ENCODE measurements at places on chromosomes 1 and 21. TPM values are rescaled to one million over a fixed set of nuclear protein-coding genes. Genes with fewer than 3 reads are reported as not detected.

The TSPAN2 gene
- total RNA-seq, result 57.9 TPM

The SCMH1 gene
- 51.3 TPM for total RNA-seq

The FCAMR gene
- not detected for total RNA-seq

The ADCY10 gene
- 0.31 TPM for total RNA-seq

The MSH4 gene
- total RNA-seq, result 0.44 TPM

The FCER1G gene
- total RNA-seq, result 4.3 TPM

The FAM72B gene
- 12.0 TPM for total RNA-seq

The CFH gene
- total RNA-seq, result 67.9 TPM

The DENND2C gene
- total RNA-seq, result 7.7 TPM

The AMY1B gene
- total RNA-seq, result not detected

The DNM3 gene
- total RNA-seq, result 7.7 TPM

The CYYR1 gene
- 88.6 TPM for total RNA-seq

The NBPF26 gene
- total RNA-seq, result 7.3 TPM

DNA sequence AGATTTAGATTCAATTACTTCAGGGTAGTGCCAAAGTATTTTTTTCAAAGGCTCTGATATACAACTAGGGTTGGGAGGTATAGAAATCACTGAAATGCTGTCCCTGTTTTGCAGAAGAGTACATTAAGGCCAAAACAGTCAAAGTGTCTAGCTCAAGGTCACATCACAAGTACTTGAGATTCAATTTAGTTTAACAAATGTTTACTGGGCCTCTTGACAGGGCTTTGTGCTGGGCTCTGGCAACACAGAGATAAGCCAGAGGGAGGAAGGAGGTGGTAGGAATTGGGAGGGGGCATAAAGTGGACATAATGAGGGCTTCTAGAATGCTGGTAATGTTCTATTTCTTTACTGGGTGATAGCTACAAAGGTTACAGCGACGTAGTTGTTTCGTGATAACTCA is 2.3 kb upstream of the SLC9A1 start:
- DNase-seq, result no peak

GRCh38 chr1:30795026-30795425 is 37.5 kb upstream of the LAPTM5 start:
- DNase-seq, result no peak

GRCh38 chr21:35265170-35265877 is 216.2 kb upstream of the RUNX1 start:
- no peak for DNase-seq

- DNase-seq, result no peak
Observed at GRCh38 chr1:40851643-40852042, 10.5 kb downstream of the CITED4 start.

GRCh38 chr1:44254392-44254910 is 41.2 kb downstream of the DMAP1 start:
- DNase-seq, result no peak

- DNase-seq, result no peak
Observed at GRCh38 chr1:150102986-150103385, 35.4 kb downstream of the VPS45 start.

GRCh38 chr1:14739082-14739832 is 140.8 kb downstream of the KAZN start:
- no peak for DNase-seq

DNA sequence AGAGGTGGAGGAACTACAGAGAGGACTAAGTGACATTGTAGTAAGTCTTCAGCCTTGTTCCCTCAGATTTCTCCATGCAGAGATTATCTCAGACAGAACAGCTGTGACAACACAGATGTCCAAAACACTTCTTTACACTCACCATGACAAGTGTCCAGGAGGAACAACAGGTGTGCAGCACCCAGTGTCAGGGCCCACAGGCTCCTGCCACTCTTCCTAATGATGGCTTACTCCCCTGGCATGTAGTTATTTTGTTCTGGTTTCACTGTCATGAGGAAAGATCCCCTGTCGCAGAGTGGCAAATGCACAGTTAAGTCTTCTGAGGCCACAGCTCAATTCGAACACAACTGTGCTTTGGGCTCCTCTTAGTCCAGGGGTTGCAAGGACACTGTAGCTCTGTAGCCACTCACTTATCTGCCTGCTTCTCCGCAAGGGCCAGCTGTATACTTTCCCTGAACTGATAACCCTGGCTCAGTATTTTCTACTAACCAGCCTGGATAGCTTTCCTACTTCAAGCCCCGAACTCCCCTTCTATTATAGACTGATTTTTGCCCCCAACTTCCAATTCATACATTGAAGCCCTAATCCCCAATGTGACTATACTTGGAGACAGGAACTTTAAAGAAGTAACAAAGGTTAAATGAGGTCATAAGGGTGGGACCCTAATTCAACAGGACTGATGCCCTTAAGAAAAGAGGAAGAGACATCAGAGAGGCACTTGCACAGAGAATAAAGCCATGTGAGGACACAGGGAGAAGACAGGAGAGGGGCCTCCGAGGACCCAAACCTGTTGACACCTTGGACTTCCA is 11.1 kb downstream of the PDZK1 start:
- no peak for DNase-seq

DNA sequence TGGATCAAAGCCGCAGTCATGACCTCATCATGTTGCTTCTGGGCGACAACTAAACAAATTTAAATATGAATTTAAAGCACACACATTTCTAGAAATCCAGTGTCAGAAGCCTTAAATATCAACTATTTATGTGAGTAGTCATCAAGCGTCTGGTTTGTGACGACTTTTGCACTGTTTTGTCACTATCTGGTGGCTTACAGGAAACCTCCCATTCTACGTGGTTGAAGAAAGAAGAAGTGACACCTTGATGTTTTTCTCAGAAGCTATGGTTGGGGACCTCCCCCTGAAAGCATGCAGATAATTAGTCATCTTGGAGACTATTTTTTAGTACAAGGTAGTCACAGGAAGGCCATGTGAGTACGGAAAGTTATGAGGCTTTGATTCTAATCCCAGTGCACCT is 58.5 kb downstream of the TENT5C start:
- DNase-seq, result no peak

GRCh38 chr1:52739699-52740467 is 13.6 kb downstream of the ZYG11B start:
- no peak for DNase-seq

DNA sequence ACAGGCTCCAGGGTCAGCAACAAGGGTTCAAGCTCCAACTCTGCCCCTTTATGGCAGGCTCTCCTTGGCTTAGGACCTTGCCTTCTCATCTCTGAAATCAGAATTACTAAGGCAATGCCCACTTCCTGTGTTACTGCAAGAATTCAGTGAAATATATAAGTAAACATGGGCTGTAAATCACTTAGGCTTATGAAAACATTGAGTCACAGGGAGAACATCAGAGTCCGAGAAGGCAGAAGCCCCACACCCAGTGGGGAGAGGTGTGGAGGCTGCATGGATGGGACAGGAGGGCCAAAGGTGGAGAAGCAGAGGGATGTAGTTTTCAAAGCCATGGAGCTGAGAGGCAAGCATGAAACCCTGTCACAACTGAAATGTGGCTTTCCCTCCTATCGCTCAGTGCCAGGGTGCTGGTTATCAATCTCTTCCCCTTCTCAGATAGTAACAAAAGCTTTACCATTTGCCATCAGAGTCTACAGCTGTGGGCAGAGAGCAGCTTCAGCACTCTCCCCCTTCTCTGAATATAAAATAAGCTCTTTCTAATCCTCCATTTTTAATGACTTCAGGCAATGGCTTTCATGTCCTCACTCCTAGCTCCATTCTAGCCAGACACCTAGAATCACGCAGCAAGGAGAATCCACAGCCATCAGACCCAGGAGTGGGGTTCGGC is 3.4 kb downstream of the RGS8 start:
- DNase-seq, result no peak

DNA sequence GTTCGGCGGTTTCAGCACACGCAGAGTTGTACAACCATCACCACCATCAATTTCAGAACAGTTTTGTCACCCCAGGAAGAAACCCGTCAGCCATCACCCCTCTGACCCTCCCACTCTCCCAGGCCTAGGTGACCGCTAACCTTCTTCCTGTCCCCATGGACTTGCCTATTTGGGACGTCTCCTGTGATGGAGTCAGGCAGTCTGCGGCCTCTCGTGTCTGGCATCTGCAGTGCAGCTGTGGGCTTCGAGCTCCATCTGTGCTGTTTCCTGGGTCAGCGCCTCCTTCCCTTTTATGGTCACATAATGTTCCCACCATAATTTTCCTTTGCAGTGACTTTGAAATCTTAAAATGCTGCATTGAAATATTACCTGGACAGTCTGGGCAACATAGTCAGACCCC is 24.4 kb downstream of the SLC45A1 start:
- no peak for DNase-seq

DNA sequence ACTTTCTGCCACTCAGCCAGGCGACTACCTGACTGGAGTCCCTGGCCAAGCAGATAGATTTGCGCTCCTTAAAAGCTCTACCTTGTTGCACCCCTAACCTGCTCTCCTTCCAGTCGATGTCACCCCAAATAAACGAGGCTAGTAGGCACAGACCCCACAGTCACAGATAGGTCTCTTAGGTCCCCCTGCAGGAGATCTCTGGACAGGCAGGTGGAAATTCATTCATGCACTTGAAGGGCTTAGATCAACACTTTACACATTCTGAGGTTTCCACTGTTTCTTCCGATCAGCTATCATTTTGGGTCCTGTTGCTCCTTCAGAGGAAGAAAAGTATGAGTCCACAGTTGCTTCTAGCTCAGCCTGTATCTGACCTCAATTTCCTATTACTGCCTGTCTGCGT is 272.6 kb upstream of the FMN2 start:
- no peak for DNase-seq

DNA sequence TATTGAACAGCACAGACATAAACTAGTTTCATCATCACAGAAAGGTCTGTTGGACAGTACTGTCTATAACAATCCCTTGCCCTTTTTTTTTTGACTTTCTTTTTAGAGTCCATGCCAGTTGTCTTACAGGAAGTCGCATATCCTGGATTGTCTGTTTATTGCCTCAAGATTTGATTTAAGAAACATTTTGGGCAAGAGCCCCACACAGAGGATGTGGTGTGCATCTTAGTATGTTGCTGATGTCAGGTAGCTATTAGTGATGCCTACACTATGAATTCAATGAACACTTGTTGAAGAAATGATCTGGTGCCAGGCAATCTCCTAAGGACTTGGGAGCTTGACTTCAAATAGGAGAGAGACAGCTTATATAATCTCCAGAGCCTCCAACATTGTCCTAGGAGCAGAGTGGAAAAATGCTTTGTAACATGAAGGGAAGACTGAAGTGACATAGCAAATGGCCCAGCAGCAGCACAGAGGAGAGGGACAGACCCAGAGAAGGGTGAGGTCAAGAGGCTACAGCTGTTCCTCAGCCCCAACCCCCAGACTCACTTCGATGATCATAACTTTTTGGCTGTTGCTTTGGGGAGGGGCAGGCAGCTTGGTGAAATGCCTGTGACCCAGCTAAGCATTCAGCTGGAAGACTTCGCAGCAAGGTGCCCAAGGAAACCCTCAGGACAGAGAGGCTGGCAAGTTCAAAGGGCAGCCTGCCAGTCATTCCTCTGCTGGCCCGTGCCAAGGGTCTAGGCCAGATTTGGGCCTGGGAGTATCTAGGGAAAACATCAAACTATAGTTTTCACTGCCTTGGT is 7.5 kb upstream of the RAB29 start:
- DNase-seq, result no peak

- DNase-seq, result no peak
Observed at GRCh38 chr1:241457421-241457820, 62.1 kb downstream of the FH start.

DNA sequence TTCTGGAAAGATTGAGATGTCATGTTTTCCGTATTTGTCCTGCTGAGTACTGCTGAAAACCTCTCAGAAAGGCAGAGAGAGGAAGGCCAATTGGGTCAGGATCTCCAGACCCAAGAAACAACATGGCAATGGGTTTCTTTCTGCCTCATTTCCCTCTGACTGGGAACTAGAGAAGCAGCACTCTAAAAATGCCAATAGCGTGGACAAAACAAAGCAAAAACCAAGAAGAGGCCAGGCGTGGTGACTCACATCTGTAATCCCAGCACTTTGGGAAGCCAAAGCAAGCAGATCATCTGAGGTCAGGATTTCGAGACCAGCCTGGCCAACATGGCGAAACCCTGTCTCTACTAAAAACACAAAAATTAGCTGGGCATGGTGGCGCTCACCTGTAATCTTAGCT is 18.3 kb downstream of the TNFRSF9 start:
- DNase-seq, result no peak
